Activated CD8-positive, alpha-beta memory T cell treated with anti-CD3 and anti-CD28 coated beads, Interleukin-2, amount 10 ng/mL, durations not matched to agents 7 days and 5 days (primary cell): ENCODE measurements at places on chromosomes 3 and 15. TPM values are rescaled to one million over a fixed set of nuclear protein-coding genes. Genes with fewer than 3 reads are reported as not detected.

GRCh38 chr15:65072027-65072426, 4.2 kb upstream of the RASL12 start:
- no peak overlapping the region for H3K4me3 ChIP-seq
- no peaks in the 10 kb centered on the region for H3K36me3 ChIP-seq
- no peak overlapping the region for H3K27ac ChIP-seq
- peaks cover 27% of the 10 kb centered on the region for H3K27me3 ChIP-seq

GRCh38 chr3:58490860-58491501, 915 bp upstream of the KCTD6 start:
- DNase-seq: no peak
- H3K27ac ChIP-seq: peak overlapping the region; percentile 47
- peaks cover 53% of the 10 kb centered on the region for H3K27me3 ChIP-seq
- peak overlapping the region; percentile 66 for H3K4me3 ChIP-seq

The HGD gene
- total RNA-seq: 0.49 TPM

GRCh38 chr15:58966698-58967097, 20.8 kb upstream of the RNF111 start:
- peaks cover 8% of the 10 kb centered on the region for H3K27me3 ChIP-seq
- no peaks in the 10 kb centered on the region for H3K4me1 ChIP-seq
- no peak for DNase-seq

DNA sequence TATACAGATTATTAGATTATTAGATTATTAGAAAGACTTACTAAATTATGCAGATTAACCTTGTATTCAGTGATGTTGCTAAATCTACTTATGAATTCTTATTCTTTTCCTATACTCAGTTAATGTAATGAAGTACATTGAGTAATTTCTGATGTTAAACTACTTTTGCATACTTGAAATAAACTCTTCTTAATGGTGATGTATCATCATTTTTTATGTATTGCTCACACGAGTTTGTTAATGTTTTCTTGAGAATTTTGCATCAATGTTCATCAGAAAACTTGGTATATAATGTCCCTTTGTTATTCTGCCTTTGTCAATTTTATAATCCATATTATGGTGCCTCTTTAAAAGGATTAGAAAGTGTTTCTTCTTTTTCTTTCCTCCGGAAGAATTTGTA, 163.2 kb upstream of the COL8A1 start:
- no peak overlapping the region for H3K4me3 ChIP-seq
- H3K27ac ChIP-seq: no peak overlapping the region
- no peaks in the 10 kb centered on the region for H3K4me1 ChIP-seq
- DNase-seq: no peak

GRCh38 chr3:113648524-113648923, 47.9 kb downstream of the USF3 start:
- no peak overlapping the region for H3K27ac ChIP-seq
- H3K27me3 ChIP-seq: no peaks in the 10 kb centered on the region
- H3K4me1 ChIP-seq: no peaks in the 10 kb centered on the region
- peaks cover 34% of the 10 kb centered on the region for H3K36me3 ChIP-seq
- H3K4me3 ChIP-seq: no peak overlapping the region
- no peak for DNase-seq

DNA sequence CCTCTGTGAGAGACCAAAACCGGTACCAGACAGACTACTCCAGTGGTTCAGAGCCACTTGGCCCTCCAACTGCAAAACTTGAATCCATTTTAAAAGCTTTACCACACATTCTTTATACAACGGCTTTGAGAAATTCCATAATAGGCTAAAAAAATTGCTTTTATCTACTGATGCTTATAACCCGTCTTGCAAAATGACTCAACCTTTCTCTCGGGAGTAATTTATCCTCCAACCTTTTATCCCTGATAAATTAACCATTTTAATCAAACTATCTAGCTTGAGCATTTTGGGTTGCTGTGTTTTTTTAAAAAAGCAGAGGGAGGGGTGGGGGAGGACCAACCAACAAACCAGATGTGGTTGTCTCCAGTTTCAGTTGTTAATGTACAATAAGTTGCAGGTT, 275.7 kb upstream of the LRTM1 start:
- no peaks in the 10 kb centered on the region for H3K36me3 ChIP-seq
- H3K27me3 ChIP-seq: no peaks in the 10 kb centered on the region
- H3K27ac ChIP-seq: no peak overlapping the region

- DNase-seq: no peak
- peaks cover 22% of the 10 kb centered on the region for H3K36me3 ChIP-seq
- H3K27ac ChIP-seq: no peak overlapping the region
- H3K4me1 ChIP-seq: no peaks in the 10 kb centered on the region
Observed at GRCh38 chr15:57245130-57245529, 131.2 kb upstream of the CGNL1 start.

DNA sequence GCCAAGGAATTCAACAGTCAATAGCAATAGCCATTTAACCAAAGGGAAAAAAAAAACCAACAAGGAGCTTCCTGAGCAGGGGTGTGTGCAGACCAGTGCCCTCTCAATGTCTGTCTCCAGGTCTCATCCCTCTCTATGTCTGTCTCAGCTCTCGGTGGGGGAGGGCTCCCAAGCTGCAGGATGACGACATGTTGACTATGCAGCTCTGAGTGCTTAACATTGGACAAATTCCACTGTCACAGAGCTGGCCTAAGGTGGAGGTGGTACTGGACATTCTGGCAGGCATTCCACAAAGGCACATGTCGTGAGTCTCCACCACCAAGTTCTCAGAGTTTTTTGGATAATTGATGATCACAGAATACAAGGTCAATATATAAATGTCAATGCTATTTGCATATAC, 2.0 kb upstream of the CAPN7 start:
- H3K27me3 ChIP-seq: no peaks in the 10 kb centered on the region
- DNase-seq: no peak
- H3K27ac ChIP-seq: no peak overlapping the region
- no peaks in the 10 kb centered on the region for H3K36me3 ChIP-seq
- H3K4me3 ChIP-seq: no peak overlapping the region
- H3K4me1 ChIP-seq: peaks cover 33% of the 10 kb centered on the region

The CCR3 gene
- total RNA-seq: 2.0 TPM

GRCh38 chr3:129462361-129462968, 22.4 kb downstream of the IFT122 start:
- H3K4me3 ChIP-seq: no peak overlapping the region
- DNase-seq: no peak
- H3K27me3 ChIP-seq: no peaks in the 10 kb centered on the region
- peaks cover 13% of the 10 kb centered on the region for H3K4me1 ChIP-seq
- H3K27ac ChIP-seq: no peak overlapping the region
- peaks cover 5% of the 10 kb centered on the region for H3K36me3 ChIP-seq

The CNTN3 gene
- not detected for total RNA-seq

The HTR3E gene
- not detected for total RNA-seq

The SLC24A5 gene
- not detected for total RNA-seq

- H3K4me3 ChIP-seq: no peak overlapping the region
- no peak for DNase-seq
- no peaks in the 10 kb centered on the region for H3K36me3 ChIP-seq
- H3K27me3 ChIP-seq: no peaks in the 10 kb centered on the region
Observed at GRCh38 chr3:96755519-96755918, 58.9 kb upstream of the EPHA6 start.

The GPR149 gene
- not detected for total RNA-seq

The ABHD5 gene
- 12.9 TPM for total RNA-seq

GRCh38 chr3:24299806-24300626, 194.6 kb downstream of the THRB start:
- no peak for DNase-seq
- H3K4me3 ChIP-seq: no peak overlapping the region
- H3K36me3 ChIP-seq: no peaks in the 10 kb centered on the region
- H3K27ac ChIP-seq: no peak overlapping the region

The RARB gene
- not detected for total RNA-seq

GRCh38 chr3:194257151-194257621, 93.9 kb downstream of the CPN2 start:
- peaks cover 1% of the 10 kb centered on the region for H3K36me3 ChIP-seq
- H3K4me3 ChIP-seq: no peak overlapping the region
- peaks cover 19% of the 10 kb centered on the region for H3K4me1 ChIP-seq
- no peak overlapping the region for H3K27ac ChIP-seq
- DNase-seq: no peak
- H3K27me3 ChIP-seq: peaks cover 6% of the 10 kb centered on the region

The AGTR1 gene
- not detected for total RNA-seq

DNA sequence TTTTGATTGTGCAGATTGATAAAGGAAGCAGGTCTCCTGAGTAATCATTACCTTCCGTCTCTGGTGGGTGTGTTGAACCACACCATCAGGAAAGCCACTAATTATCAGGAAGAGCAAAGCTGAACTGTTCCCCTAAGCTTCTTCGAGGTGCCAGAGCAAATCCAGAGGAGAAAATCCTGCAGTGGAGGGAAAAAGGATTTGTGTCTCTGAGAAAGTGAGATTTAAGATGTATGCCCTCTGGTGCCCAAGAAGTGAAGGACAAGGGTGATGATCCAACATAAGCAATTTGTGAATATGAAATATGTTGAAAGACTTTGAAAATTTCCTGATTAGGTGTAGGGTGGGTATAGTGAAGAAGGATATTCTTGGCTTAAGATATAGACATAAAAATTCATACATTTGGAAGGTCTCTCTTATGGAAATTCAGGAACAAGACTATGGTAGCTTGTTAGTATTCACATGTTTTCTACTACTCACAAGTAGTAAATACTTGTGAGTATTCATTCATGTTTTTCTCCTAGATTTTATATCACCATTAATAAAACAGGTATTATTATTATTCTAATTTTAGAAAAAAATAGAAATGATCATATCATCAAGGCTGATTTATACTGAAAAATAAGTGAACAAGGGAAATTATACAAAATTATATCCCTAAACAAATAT, 34.8 kb downstream of the COMMD2 start:
- no peaks in the 10 kb centered on the region for H3K27me3 ChIP-seq
- H3K36me3 ChIP-seq: peaks cover 12% of the 10 kb centered on the region
- H3K27ac ChIP-seq: peak overlapping the region; percentile 47
- peak; percentile 61 for DNase-seq

The EFCC1 gene
- 0.12 TPM for total RNA-seq

DNA sequence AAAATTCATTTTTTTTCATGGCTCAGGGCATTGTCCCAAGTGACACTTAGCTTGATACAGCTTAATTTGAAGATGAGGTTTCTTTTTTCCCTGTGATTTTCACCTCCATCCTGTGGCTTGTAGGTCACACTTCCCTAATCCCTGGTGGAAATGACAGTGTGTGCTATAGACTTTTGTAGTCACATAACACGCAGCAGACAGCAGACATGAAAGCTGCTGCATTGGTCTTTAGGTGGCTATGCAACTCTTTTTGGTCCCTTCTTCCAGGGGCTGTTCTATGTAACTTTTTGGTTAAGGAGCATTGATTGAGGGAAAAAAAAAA, 38.8 kb downstream of the TRAK1 start:
- no peaks in the 10 kb centered on the region for H3K27me3 ChIP-seq
- H3K36me3 ChIP-seq: peaks cover 9% of the 10 kb centered on the region
- H3K4me1 ChIP-seq: no peaks in the 10 kb centered on the region

The SOX14 gene
- not detected for total RNA-seq

DNA sequence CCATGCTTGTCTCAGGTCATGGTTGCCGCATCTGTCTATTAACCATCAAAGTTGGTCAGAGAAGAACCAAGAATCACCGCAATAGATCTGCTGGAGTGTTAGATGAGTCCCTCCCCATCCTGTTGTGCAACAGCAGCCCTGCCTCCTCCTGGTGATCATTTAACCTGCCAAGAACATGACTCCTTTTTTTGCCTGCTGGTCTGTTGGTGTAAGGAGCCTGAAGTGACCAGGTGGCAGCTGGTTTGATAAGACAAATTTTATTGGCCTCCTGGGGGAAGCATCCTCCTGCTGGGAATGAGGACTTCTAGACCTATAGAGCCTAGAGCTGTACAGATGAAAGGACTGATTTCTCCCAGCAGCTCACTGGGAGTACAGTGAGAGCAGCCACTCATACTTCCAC, 43.5 kb upstream of the RAF1 start:
- no peak overlapping the region for H3K4me3 ChIP-seq
- DNase-seq: no peak
- no peaks in the 10 kb centered on the region for H3K36me3 ChIP-seq
- no peak overlapping the region for H3K27ac ChIP-seq
- H3K4me1 ChIP-seq: no peaks in the 10 kb centered on the region
- H3K27me3 ChIP-seq: peaks cover 19% of the 10 kb centered on the region

DNA sequence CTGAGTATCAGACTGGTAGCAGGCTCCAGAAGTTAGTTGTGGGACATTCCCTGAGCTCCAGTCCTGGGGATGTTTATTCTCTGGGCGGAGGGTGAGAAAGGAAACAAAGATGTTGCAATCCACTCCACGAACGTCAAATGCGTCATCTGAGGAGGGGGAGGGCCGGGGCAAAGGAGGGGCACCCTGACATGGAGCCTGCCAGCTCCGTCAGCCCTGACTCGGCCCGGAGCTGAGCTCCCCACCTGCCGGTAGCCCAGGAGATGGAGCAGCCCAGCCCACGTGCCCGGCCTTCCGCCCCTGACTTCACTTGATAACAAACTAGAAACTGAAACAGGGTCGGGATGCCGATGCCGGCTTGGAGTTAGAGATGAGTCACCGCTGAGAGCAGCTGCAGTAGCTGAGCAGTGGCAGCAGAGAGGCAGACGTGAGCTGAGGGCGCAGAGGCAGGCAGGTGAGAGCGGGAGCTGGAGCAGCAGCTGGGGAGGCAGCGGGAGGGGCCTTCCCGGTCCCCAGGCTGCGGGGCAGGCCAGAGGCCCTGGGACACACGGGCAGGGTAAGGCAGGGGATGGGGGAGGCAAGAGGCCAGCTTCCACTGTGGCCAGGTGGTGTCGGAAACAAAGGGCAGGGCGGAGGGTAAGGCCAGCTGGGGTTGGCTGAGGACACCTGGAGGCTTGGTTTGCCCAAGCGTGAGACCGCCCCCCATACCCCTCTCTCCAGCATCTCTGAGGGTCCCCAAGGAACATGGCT, at the start of gene ISG20:
TSS of gene ISG20 (plus strand) at position 391 of the 747 bp plus-strand sequence. CDS start at position 742, 351 bp downstream.
- no peaks in the 10 kb centered on the region for H3K27me3 ChIP-seq
- peaks cover 75% of the 10 kb centered on the region for H3K4me1 ChIP-seq
- peak; percentile 99 for DNase-seq
- peak within 1 kb of the TSS; percentile 94 for H3K4me3 ChIP-seq
- peak within 1 kb of the TSS; percentile 99 for H3K27ac ChIP-seq

GRCh38 chr3:187828579-187829452, 83.5 kb upstream of the BCL6 start:
- H3K4me1 ChIP-seq: peaks cover 27% of the 10 kb centered on the region
- DNase-seq: no peak
- no peak overlapping the region for H3K4me3 ChIP-seq
- no peaks in the 10 kb centered on the region for H3K36me3 ChIP-seq

DNA sequence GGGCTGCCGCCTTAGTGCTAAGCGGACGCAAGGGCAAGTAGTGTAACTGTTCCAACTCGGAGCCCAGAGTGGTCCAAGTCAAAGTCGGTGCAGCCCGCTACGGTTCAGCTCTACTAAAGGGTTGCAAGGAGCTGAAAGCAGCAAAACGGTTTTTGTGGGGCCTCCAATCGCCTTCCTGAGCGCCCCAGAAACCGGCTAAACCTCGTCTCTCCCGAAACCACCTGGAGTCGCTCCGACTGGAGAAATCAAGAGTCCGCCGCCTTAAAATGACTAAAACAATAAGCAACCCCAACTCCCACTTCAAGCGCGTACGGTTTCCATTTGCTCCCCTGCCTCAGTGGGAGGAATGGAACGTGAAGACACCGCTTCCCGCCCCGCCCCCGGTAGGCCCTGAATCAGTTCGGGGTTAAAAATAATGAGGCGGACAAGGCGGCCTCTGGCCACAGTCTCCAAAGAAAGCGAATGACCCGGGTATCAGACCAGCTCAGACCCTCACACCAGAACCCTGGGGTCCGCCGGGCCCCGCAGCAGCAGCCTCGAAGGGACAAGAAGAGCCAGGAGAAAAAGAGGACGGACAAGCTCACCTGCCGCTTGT, 401 bp downstream of the SEC11A start:
- peak; percentile 61 for DNase-seq
- peaks cover 20% of the 10 kb centered on the region for H3K36me3 ChIP-seq
- H3K4me1 ChIP-seq: peaks cover 46% of the 10 kb centered on the region
- H3K27me3 ChIP-seq: no peaks in the 10 kb centered on the region
- peak overlapping the region; percentile 92 for H3K4me3 ChIP-seq

- peaks cover 13% of the 10 kb centered on the region for H3K4me1 ChIP-seq
- no peak for DNase-seq
Observed at GRCh38 chr15:32682977-32683630, 34.7 kb upstream of the GREM1 start.

The KBTBD12 gene
- not detected for total RNA-seq
